ENCODE measurements at places on chromosomes 5 and 9.

GRCh38 chr5:27494887-27495286, 456.5 kb upstream of the CDH9 start:
- DNase-seq = no peak

DNA sequence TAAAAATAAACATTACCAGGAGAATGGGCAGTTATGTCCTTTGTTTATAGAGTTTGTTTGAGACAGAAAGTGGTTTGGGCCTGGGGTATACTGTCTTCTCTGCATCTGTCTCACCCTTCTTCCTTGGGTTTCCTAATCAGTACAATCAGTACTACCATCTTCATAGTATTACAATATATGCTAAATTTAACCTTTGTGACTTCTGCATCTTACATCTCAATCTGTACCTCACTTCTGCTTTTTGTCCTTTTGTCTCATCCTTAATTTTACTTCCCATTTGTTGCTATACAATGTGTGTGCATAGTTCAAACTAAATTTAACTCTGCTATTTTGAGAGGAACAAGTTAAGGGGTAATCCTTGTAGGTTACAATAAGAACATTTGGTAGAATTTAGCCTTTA, 19.6 kb downstream of the FBXO38 start:
- DNase-seq = no peak

DNA sequence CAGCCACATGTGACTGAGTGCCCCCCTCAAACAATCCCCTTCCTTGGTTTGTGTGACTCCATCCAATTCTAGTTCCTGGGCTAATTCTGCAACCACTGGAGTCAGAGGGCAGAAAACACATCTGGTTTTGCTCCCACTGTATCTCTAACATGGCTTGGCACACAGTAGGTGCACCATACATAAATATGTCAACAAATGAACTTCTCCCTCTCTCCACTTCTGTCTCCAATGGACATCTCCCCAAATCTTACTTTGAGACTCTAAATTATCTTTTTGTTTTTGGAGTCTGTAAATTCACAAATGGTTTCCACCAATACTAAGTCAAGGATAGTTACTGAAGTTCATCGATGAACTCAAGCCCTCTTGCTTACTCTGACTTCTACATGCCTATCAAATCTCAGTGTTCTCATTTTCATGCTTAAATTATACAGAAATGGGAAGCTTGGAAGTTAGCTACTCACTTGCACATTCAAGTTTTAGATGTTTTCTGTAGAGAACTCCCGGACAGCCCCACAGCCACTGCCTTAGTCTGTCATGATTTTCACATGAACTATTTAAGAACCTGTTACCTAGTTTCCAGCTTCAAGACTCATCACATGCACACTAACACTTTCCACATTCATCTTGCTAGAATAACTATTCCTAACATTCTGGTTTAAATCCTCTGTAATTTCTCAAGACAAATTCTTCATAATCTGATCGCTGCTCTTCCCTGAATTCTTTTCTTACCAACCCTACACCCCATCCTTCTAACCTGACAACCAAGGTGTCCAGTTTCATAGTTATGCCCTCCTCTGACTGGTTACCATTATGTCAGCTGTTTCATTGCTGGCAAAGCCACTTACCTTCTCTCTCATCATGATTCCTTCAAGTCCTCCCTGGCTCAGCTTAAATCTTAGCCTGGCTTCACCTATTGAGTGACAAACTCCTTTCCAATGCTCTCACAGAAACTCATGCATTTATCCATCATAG, 6.0 kb downstream of the RPL37 start:
- no peak for DNase-seq

GRCh38 chr5:1937590-1937989, 54.9 kb upstream of the IRX4 start:
- no peak for DNase-seq

DNA sequence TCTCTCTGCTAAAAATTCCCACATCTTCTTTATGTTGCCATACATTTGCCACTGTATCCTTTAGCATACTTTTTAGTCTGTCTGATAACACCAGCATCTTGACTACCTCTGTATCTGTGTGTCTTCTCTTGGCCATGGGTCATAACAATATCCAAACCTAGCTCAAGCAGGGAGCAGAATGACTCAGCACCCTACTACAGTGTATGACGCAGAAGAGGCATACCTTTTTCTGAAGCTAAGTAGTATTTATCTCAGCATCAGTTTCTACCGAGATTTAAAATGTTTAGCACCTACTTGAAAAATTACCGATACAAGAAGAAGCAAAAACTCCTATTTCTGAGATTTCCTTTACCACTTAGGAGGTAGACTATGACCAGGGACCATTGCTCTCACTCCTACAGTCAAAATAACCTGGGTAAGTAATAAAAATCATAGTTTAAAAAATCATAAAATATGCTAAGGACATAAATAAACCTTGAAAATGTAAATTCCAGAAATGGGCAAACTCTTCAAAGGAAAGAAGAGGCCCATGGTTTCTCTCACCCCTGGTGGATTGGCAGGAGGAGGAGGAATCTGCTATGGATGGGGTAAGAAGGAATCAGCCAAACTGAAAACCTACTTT, 286.5 kb downstream of the MAST4 start:
- DNase-seq = no peak

- DNase-seq = no peak
These were observed 567.6 kb upstream of the RGMB start for GRCh38 chr5:98205691-98206461.

DNA sequence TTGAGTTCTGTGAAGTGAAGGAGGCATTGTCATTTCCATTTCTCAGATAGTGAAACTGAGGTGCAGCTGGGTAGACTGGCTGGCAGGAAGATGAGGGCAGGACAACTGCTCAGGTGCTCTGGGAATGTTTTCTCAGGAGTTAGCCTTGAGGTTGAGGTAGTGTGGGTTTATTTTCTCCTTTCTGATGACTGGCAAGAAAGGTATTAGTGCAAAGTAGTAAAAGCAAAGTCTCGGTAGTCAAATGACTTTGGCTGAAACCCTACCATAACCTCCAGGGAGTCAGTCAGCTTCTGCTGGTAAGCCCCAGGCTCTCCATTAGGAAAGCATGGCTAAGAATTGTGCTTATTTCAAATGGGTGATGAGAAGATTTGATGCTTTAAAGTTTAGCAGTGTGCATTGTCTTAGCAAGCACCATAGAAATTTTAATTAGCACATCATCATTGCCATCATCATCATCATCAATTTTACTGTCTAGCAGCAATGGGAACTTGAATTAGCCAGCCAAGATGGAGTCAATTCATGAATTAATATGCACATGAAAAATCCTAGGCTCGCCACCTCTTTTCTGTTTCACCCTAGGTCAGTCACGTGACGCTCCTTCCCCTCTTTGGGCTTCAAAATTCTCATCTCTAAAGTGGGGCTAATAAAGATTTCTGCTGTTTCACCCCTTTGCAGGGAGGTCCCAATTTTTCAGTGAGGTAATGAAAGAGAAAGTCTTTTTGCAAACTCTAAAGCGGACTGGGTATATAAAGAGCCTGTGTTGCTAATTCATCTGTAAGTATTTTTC, 10.7 kb upstream of the PAPPA start:
- no peak for DNase-seq

GRCh38 chr9:133897675-133898074, 94.4 kb downstream of the VAV2 start:
- DNase-seq = no peak

DNA sequence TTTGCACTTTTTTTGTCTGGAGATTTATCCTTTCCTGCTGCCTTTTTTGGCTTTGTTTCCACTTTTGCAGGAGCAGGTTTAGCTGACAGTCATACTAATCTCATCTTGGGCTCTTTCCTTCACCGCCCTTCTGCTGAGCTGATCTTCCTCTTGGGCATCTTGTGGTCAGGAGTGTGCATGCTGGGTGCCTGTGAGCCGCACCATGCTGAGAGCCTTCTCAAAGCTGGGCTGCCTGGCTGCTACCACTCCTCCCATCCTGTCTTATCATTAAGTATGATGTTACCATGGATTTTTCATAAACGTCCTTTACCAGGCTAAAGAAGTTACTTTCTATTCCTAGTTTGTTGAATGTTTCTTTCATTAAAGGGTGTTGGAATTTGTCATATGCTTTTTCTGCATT, 49.5 kb upstream of the MCCC2 start:
- DNase-seq = peak; percentile 9

GRCh38 chr9:85173967-85174366, 504.4 kb downstream of the NTRK2 start:
- DNase-seq = no peak

GRCh38 chr5:95285409-95285755, 488 bp upstream of the MCTP1 start:
- DNase-seq = no peak

GRCh38 chr9:18905028-18905882, 127.8 kb downstream of the SAXO1 start:
- no peak for DNase-seq

GRCh38 chr5:154520861-154521453, 42.9 kb upstream of the HAND1 start:
- DNase-seq = peak; percentile 90

- no peak for DNase-seq
These were observed 13.0 kb upstream of the RIMOC1 start for GRCh38 chr5:41891066-41891707.

DNA sequence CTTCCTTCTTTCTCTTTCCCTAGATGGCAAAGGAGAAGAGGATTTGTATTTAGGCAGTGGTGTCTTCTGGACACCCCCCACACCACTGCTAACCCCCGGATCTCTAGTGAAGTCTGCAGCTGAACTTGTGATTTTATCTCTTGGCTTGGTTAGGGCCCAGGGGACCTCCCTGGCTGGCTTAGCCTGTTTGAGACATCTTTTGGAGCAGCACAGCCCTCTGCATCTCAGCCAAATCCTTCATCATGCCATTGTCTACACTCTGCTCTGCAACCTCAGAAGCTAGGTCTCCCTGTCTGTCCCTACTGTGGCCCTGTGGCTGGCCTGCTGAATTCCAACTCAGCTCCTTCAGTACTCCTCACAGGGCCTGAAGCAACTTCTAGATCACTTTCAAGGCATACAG, 81.7 kb downstream of the MUSK start:
- DNase-seq = no peak

- DNase-seq = no peak
These were observed 6.5 kb downstream of the SLC35A4 start for GRCh38 chr5:140571105-140571504.

DNA sequence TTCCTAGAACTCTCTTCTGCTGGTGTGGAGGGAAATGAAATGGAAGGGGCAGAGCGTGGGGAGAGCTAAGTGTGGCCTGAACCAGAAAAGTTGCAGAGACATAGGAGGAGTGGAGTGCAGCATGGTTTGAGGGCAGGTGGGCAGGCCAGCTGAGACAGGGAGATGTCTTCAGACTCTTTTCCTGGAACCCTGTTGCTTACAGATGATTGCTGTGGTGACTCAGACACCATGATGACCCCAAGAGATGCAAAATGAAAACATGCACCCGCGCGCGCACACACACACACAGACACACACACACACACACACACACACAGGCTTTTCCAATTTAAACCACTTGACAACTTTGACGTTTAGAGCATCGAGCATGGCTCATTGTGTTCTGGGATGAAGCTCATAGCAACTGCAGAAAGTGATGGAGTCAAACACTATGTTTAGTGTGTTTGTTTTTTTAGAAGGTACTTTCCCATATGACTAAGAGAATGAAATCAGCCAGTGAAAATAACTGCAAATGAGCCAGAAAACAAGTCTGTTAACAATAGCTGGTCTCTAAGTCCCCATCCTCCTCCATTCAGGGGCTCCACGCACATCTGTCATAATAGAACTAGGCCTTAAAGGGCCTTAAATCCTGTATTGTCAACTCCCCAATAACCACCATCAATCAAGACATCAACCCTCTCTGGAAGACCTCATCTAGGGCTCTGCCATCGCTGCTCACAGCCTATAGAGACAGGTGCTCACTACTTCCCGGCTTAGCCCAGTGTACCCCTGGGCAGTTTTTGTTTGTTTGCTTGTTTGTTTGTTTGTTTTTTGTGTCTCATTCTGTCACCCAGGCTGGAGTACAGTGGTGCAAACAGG, 9.6 kb downstream of the TMOD1 start:
- DNase-seq = no peak

GRCh38 chr5:132372127-132372526, 2.6 kb downstream of the SLC22A5 start:
- no peak for DNase-seq

GRCh38 chr5:96197347-96197746, 235.7 kb upstream of the ELL2 start:
- no peak for DNase-seq

DNA sequence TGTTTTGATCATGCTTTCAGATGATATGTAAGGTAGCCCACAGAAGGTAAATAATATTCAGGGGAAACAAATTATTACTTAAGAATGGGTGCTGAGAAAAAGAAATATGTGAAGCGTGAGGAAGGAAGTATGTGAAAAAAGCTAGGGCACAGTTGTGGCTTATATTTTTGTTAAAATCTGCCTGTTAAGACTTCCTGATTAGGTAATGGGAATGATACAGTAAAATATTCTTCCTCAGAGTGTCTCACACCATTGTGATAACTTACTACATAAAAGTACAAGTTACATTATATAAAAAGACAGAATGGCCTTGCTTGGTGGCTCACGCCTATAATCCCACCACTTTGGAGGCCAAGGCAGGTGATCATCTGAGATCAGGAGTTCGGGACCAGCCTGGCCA, 18.7 kb upstream of the PARP8 start:
- no peak for DNase-seq

DNA sequence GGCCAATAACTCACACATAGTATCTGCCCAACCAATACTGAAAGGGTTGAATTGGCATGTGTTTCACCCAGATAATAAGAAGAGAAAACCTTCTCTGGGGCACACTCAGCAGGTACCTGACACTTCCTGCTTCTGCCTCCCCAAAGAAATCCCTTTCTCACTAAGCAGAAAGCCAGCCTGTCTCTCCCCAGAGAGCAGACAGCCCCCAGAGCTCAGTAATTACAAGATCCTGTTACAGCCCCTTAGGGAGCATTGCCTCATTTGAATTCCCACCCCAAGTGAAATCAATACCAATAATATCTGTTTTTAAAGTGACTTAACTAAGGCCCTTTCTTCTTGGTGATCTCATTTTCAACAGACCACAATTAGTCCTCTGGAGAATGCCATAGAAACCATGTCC, 38.5 kb upstream of the FOXI1 start:
- no peak for DNase-seq

DNA sequence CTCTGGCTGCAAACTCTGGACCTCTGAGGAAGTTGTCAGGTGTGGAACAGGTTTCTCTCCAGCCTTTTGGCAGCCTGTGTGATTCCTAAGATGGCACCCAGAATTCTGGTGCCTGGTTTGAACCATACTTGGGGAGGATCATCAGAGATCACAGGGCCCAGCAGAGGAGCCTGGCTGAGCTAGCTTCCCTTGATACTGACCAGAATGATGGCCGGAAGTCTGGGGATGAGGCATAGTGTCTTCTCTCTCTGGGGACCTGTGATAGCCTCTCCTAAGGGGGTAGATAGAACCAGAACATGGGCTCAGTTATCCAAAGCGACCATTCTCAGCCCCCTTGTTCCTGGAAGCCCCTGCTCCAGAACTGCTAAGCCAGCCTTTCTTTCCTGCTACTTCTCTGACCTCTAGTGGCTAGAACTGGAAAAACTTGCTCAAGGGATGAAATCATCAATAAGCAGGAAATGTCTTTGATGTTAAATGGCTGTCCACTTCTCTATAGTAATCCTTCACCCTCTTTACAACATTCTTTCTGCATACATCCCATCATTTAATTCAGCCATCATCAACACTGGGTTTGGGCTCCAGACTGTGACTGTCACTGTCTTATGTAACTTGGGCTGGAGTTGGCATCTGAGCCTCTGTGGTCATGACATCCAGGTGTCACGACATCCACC, 55.1 kb downstream of the C9orf152 start:
- DNase-seq = peak; percentile 53

GRCh38 chr5:107812570-107813141, 141.9 kb upstream of the EFNA5 start:
- no peak for DNase-seq
